ENCODE measurements at places on chromosomes 16 and 17.

GRCh38 chr17:49575679-49576087 is at the start of gene NXPH3:
Gene NXPH3, plus strand, starts transcription at chr17:49575871. Its CDS starts 349 bp downstream, at chr17:49576220.
- peak; percentile 81 for DNase-seq

GRCh38 chr16:56807011-56807675 is 57.9 kb upstream of the SLC12A3 start:
- no peak for DNase-seq

DNA sequence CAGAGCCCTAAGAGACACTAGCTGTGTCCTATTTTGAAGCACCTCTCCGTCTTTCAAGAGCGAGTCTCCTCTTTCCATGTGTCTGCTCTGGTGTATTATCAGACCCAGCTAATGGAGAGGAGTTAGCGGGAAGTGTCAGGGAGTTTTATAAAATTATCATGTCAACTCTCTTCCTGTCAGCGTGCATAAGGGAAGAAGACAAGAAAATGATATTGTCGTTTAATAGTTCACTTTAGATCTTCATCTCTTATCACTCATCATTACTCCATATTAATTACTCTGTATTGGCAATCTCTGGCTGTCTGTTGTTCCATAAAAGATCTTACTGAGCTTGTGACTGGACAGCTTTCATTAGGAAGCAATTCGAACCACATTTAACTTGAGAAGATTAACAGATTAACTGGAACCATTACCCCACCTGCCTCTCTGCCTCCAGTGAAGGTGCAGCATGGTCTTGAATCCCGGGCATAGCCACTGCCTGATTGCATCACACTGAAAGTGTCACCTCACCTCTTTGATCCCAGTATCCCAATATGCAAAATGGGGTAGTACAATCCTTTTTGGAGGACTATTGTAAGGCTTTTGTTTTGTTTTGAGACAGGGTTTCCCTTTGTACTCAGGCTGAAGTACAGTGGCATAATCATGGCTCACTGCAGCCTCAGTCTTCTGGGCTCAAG is 121.1 kb downstream of the TMEM114 start:
- no peak for DNase-seq

GRCh38 chr16:26247063-26247462 is 555.3 kb downstream of the HS3ST4 start:
- DNase-seq, result no peak

DNA sequence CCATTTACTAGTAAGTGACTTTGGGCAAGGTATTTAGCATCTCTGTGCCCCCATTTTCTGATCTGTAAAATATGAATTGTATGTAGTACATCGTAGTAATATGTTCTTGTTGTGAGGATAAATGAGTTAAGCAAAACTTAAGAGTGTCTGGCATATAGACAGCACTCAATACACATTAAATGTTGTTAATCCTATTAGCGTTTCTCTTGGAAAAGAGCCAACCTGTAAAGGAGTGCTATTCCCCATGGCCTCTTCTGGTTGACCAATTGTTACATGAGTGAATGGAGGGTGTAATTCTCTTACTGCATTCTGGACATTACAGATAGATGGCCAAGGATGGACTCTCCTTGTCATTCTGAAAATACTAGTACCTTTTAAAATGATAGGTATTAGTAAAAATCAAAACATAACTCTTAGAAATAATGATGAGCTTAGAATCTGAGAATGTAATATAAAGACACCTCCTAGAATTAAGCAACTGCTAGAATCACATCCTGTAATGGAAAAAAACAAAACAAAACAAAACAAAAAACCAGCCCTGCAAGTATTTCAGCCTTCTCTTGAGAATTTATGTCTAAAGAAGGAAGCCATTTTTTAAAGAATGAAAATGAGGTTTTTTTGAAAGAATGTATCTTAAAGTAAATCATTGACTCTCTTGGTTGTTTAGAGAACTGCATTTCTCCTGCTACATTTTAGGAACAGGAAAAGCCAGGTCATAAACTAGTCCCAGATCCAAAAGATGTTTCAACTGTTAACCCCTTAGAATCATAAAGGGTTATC is 30.5 kb downstream of the IQCK start:
- no peak for DNase-seq

DNA sequence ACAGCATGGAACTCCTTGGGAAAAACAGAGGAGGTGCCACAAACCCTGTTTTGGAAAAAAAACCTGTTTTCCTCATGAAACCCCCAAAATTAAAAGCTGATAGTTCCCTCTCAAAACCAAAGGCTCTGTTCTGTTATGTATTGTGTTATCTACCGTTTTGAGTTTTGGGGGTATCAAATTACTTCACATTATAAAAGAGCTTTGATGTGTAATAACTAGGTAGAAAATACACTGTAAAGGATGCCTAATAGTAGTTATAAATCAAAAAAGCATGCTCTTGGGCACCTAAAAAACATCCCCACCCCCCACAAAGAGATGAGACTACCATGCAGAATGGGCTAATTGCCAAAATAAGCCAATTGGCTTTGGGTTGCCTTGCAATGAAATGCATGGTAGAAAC is 30.8 kb downstream of the C16orf54 start:
- no peak for DNase-seq
